ENCODE measurements at places on chromosomes 5 and 9.

GRCh38 chr5:74767579-74767913 is 497 bp downstream of the NSA2 start:
- no peak for DNase-seq

GRCh38 chr5:68994645-68995044 is 99.2 kb upstream of the SLC30A5 start:
- DNase-seq = no peak

- no peak for DNase-seq
Measured at GRCh38 chr5:163580516-163580915, 75.1 kb downstream of the MAT2B start.

- no peak for DNase-seq
Measured at GRCh38 chr5:10760096-10760920, 726 bp downstream of the DAP start.

- DNase-seq = no peak
Measured at GRCh38 chr5:37789991-37790390, 49.9 kb downstream of the GDNF start.

GRCh38 chr9:36679710-36680109 is 107.0 kb downstream of the MELK start:
- no peak for DNase-seq

GRCh38 chr5:118863345-118863744 is 125.0 kb downstream of the DTWD2 start:
- no peak for DNase-seq

GRCh38 chr5:173884402-173885053 is 3.6 kb upstream of the CPEB4 start:
- no peak for DNase-seq

DNA sequence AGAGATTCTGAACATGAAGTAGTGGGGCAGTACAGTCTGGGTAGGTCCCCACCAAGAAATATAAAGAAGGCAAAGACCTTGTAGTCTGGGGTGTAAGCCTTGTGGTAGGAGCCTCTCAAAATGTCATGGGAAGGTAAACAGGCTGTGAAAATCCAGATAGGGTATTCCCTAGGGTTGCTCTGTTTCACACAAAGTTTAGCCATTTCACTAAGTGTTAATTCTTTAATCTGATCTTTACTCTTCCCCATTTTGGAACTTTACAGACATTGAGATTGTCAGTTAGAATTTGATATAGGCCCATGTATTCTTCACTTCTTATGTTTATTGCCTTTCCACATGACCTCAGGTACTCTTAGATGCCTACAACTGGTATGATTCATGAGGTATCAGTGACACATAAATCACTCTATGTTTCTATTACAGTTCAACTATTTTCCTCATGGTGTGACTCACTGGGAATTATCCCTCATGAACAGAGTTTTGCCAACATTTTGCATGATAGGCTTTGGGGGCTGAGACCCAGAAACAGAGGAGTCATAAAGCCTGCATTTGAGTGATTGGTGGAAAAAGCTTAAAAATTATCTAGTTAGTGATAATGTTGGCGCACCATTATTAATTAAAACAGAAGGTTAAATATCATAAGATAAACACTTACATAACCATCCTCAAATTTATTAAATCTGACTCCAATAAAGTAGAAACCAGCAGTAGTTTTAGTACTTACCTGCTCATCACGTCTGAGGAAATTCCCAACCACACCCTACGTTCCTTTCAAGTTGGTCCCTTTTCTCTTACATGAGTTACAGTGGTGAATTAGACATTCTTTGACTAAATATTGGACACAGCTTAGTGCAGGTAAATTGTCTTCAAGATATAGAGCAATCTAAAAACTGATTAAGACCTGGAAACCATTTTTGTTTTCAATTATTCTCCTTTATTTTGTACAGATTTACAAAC is 399.8 kb upstream of the MEF2C start:
- no peak for DNase-seq

- DNase-seq = no peak
Measured at GRCh38 chr5:31251032-31251431, 57.5 kb downstream of the CDH6 start.

DNA sequence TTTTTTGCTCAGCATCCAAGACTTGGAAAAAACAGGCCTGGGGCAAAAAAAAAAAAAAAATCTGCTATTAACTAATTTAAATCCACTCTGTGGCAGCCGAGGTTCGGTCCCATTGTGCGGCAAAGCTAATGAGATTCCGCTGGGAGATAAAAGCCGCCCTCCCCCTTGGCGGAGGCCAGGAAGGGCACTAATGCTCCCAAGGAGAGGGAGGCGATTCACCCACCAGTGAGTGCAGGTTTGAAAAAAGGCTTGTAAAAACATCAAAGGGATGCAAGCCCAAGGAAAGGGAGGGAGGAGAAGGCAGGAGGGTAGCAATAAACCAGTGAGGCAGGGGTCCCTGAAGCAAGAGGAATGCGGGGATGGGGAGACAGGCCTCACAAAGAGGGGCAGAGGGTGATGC is 129.5 kb upstream of the RAPGEF1 start:
- DNase-seq = no peak

DNA sequence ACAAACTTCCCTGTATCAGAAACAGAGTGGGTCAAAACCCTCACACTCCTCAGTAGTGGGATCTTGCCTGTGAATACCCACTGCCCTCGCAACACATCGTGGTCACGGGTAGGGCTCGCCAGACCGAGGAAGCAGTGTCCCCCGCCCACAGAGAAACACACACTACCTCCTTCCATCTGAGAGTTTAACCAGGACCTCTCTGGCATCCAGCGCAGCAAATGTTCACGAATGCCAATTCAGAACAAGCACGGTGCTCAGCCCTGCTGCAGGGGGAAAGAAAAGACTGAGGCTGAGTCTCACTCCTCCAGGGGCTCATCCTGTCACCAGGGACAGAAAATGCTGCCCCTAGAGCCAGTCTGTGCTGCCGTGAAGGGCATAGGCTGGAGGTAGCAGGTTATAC is 42.5 kb upstream of the SYNPO start:
- DNase-seq = no peak

GRCh38 chr5:390623-391491 is 52.1 kb upstream of the EXOC3 start:
- DNase-seq = no peak

- DNase-seq = no peak
Measured at GRCh38 chr9:14221558-14221957, 92.4 kb downstream of the NFIB start.

GRCh38 chr9:122816163-122816867 is 12.1 kb downstream of the PDCL start:
- no peak for DNase-seq

- no peak for DNase-seq
Measured at GRCh38 chr9:77847059-77847499, 184.5 kb downstream of the GNAQ start.

GRCh38 chr9:82949203-82949602 is 113.7 kb downstream of the RASEF start:
- DNase-seq = no peak

DNA sequence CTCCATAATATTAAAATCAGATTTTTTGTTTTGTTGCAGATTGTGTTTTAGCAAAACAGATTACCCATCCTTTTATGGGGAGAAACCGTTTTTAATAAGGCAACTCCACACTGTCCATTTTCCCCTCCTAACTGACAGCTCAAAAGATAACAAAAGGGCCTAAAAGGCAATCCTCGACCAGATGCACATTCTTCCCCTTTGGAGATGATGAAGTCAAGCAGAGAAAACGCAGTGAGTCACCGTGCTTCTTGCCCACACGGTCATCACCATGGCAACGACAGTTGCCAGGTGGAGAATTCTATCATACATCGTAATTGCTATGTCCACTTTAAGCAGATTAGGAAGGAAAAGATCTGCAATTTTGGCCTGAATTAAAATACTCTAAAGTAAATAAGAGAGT is 96.4 kb downstream of the DIRAS2 start:
- no peak for DNase-seq

- no peak for DNase-seq
Measured at GRCh38 chr5:32304622-32305021, 8.1 kb downstream of the MTMR12 start.

GRCh38 chr5:66416698-66417097 is 179.5 kb upstream of the MAST4 start:
- no peak for DNase-seq

- DNase-seq = no peak
Measured at GRCh38 chr5:53874409-53874808, 314.0 kb downstream of the NDUFS4 start.

- no peak for DNase-seq
Measured at GRCh38 chr9:76534026-76534425, 75.0 kb downstream of the GCNT1 start.

Data from H1 (cell line).